ENCODE measurements at places on chromosomes 5 and 9. TPM values are rescaled to one million over a fixed set of nuclear protein-coding genes. Genes with fewer than 3 reads are reported as not detected.
A peak's percentile ranks its signal among the peaks of the same experiment; 100 is the strongest.

TAF1L gene
- not detected for total RNA-seq

DNA sequence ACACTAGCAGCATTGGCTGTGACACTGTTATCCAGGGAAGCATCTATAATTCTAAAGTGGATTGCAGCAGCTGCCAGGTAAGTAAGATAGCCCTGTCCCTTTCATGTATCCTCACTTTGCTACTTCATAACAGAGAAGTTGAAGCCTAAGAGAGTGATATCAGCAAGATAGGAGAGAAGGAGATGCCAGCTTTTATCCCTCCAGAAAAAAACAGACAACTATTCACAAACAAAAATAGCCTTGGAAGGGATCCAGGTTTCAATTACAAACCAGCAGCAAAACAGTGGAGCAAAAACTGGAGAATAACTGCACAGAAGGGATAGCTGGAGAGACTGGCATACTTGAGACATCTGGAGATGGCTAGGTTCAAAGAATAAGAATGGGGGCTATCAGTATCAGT, 19.6 kb upstream of the VCAN start:
- no peak for DNase-seq

- peak; percentile 37 for DNase-seq
Measured at GRCh38 chr9:98121058-98121457, 2.0 kb upstream of the TRIM14 start.

SLC1A1 gene
- 5.3 TPM for total RNA-seq

LHX3 gene
- total RNA-seq, result not detected

- peak; percentile 55 for DNase-seq
Measured at GRCh38 chr5:40240111-40240510, 439.6 kb upstream of the PTGER4 start.

LCNL1 gene
- total RNA-seq, result 0.07 TPM

DNAI1 gene
- not detected for total RNA-seq

ARL14EPL gene
- not detected for total RNA-seq

WNT8A gene
- total RNA-seq, result not detected

SPEF2 gene
- 3.5 TPM for total RNA-seq

DAPK1 gene
- total RNA-seq, result 41.7 TPM

DNA sequence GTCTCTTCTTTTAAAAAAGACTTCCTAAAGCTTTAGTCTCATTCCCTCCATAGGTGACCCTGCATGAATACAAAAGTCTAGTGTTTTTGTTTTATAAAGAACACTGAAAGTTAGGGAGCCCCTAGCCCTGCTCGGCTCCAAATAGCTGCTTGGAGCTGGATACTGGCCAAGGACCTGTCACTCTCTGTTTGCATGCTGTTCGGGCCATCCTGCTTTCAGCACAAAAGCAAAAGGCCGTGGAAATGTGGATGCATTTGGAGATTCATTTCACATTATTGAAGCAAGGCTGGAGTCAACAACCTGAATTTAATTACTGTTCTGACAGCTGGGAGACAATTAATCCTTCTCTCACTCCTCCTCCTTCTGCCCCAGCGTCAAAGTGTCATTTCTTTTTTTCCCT, 151.7 kb upstream of the NMUR2 start:
- no peak for DNase-seq

JAKMIP2 gene
- 0.08 TPM for total RNA-seq

- DNase-seq, result no peak
Measured at GRCh38 chr5:119656023-119656422, 26.7 kb downstream of the FAM170A start.

- no peak for DNase-seq
Measured at GRCh38 chr5:82476155-82476554, 198.0 kb upstream of the RPS23 start.

- no peak for DNase-seq
Measured at GRCh38 chr9:113254991-113255390, 20.4 kb downstream of the CDC26 start.

GRCh38 chr5:172633403-172633970, 7.6 kb upstream of the NEURL1B start:
- DNase-seq, result no peak

DNA sequence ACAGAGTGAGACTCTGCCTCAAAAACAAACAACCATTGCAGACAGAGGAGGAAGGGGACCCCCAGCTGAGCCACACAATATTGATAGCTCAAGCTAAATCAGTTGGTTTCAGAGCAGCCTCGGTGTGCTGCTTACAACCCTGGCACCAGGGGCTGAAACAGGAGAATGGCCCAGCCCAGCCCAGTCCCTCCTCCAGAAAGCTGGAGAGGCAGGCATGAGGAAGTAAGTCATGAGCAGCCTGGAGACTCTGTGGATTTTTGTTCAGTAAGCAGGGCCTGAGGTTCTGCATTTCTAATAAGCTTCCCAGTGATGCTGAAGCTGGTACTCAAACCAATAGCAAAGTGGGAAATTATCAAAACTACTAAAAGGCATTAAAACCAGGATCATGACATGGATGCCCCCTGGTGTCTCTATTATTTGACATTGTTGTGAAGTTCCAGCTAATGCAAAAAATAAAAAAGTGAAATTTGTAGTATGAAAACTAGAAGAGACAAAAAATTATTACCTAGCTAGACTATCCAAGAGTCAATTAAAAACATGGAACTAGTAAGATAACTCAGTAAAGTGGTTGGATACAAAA, 14.2 kb downstream of the PRRT1B start:
- no peak for DNase-seq

DNA sequence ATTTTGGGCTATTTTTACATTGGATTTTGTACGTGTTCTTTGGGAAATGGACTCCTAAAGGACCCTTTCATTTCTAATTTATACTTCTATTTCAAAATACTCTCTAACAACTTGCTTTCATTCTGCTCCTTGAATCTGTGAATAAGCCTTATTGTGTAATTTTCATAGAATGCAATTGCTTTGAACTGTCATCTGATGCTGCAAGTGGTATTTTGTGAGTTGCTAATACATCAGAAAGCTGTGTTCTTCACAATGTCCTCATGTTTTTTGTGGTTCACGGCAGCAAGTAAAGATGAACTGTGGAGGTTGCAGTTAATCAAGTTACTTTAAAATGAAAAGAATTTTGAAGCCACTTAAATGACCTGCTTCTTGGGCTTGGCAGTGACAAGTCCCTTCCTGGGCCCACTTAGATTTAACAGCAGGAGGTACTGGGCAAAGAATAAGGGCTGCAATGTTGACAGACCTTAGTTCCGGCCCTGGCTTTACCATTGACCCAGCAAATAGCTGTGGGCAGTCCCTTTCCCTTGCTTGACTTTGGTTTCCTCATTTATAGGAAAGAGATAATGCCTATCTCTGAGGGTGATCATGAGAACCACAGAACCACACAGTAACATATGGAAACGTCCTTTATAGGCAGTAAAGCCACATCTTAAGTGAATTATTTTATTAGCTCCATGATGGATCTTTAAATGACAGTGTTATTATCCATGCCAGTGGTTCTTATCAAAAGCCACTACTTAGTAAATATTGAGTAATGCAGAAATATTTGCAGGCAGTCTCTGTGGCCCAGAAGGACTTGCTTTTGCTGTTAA, 54.8 kb downstream of the IQGAP2 start:
- no peak for DNase-seq

- no peak for DNase-seq
Measured at GRCh38 chr9:93464395-93464794, 11.0 kb upstream of the FAM120AOS start.

CAMK2A gene
- 0.33 TPM for total RNA-seq

- no peak for DNase-seq
Measured at GRCh38 chr5:133667217-133667616, 54.9 kb upstream of the FSTL4 start.

GLDC gene
- total RNA-seq, result 0.33 TPM

SLC45A2 gene
- under 0.01 TPM for total RNA-seq

- no peak for DNase-seq
Measured at GRCh38 chr5:122304471-122305215, 7.4 kb upstream of the SNCAIP start.

GRCh38 chr9:110214586-110215355, 6.8 kb upstream of the C9orf152 start:
- no peak for DNase-seq

DNA sequence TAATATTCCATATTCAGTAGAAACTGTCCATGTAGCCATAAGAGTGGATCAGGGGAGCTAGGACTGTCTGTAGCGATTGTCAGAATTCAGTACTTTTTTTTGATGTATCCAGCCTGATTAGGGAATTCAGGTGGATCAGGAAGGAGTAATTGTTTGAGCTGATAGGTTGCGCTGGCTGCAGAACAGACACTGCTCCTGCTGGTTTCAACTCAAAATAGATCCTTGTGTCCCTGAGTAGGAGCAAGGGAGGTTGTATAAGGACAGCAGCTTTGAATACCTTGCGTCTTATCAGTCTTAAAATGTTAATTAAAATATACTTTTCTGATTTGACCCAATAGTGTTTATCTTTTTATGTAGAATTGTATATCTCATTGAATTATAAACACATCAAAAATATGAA, 229.6 kb downstream of the KDM4C start:
- no peak for DNase-seq
